ENCODE measurements at places on chromosomes 7 and 10.

DNA sequence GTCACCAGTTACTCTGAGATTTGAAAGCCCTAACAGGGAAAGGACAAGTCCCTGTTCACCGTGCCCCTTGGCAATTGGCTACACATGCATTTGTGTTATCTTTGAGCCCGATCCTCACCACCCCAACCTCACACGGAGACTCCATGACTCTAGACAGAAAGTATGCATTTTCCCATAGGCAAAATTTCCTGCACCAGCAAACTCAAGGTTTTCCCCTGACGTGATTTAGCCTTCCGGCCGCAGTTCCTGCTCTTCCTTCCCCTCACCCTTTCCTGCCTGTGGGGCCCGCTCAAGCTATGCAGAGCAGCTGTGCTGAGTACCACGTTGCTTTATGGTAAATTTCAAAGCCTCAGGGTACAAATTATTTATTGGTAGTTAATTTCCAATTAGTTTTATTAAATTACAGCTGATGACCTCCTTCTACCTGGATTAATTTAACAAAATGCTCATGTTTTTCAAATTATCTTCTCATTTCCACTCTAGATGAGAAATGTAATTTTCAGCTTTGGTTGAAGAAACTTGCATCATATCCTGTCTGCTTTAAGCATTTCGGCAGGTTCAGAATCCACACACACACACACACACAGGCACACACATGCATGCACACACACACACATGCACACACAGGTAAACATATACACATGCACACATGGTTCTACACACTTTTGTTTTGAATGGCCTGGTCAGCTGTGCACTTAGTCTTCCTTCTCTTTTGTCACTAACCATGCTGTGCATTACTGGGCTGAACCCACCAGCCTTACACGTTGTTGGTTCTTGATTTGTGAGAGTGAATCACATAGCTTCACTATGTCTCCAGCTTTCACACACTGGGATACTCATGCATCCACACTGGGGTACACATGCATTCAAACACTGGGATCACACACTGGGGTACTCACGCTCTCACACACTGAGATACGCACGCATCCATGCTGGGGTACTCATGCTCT, 283.1 kb upstream of the PITRM1 start:
- DNase-seq: no peak

GRCh38 chr10:82335831-82336230, 460.8 kb downstream of the NRG3 start:
- no peak for DNase-seq

DNA sequence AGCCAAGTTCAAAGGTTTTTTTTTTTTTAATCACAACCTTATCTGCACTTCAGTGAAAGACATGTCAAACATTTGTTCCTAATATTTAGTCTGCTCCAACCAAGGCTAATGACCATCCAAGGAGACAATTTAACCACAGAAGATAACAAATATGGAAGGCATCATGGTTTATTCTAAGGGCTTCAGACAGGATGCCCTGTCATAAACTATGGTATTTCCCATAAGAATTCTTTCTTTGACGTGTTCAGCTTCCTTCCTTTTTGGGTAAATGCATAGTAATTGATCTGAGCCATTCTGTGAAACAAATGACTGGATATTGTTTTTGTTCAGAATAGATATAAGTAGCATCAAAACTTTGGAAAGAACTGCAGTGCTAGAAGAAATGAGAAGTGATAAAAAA, 326.5 kb upstream of the AOAH start:
- no peak for DNase-seq

DNA sequence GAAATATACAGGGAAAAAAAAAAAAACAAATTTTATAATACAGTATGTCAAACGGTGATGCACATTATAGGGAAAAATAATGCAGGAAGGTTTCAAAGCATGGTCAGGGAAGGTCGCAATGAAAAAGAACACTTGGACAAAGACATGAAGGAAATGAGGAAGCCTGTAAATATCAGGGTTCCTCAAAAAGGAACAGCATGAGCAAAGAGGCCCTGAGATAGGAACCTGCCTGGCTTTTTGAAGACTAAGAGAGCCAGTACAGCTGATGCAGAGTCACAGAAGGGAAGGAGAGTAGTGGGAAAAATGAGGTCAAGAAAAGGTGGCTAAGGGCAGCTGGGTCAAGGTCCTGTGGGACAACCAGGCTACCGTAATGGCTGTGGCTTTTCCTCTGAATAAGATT, 1.9 kb downstream of the VPS41 start:
- DNase-seq: no peak

- no peak for DNase-seq
Observed at GRCh38 chr7:128189231-128189930, 51.7 kb upstream of the LEP start.

DNA sequence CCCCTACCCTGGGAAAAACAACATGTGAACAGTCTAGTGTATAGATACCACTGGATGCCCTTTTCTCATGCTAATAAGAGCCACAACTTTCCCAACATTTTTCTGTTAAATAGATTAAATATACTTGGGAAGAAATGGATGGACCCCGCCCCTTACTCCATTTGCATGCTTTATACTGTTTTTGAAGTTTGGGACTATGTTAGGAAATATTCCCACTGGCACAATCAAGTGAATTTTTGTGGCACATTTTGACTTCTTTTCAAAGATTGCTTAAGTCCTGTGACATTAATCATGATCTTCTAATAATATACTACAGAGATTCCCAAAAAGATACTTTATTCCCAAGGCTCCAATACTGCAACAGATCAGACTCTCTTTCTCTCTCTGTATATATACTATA, 216.6 kb downstream of the TWIST1 start:
- no peak for DNase-seq

DNA sequence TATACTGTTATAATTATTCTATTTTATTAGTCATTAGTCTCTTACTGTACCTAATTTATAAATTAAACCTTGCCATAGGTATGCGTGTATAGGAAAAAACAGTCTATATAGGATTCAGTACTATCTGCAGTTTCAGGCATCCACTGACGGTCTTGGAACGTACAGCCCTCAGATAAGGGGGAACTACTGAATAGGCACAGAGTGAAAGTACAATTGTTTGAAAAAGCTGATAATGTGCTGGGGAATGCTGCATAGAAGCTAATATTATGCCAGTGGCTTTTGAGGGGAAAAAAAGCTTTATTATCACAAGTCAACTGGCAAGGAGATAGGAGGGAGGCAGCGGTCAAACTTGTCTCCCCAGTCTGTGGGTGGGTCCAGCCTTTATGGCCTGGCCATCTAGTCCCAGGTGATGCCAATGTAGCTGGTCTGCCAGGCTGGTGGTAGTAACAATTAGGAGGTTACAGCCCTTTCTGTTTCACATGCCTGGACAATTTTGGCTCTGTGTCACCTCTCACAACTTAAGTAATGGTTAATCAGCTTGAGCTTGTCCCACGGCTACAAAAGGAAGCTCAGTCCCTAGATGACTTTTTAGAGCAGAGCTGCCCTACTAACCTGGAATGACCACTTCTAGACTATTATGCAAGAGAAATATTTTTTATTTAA, 8.3 kb upstream of the FMC1 start:
- DNase-seq: no peak

- no peak for DNase-seq
Observed at GRCh38 chr7:91020636-91021385, 243.4 kb upstream of the FZD1 start.

DNA sequence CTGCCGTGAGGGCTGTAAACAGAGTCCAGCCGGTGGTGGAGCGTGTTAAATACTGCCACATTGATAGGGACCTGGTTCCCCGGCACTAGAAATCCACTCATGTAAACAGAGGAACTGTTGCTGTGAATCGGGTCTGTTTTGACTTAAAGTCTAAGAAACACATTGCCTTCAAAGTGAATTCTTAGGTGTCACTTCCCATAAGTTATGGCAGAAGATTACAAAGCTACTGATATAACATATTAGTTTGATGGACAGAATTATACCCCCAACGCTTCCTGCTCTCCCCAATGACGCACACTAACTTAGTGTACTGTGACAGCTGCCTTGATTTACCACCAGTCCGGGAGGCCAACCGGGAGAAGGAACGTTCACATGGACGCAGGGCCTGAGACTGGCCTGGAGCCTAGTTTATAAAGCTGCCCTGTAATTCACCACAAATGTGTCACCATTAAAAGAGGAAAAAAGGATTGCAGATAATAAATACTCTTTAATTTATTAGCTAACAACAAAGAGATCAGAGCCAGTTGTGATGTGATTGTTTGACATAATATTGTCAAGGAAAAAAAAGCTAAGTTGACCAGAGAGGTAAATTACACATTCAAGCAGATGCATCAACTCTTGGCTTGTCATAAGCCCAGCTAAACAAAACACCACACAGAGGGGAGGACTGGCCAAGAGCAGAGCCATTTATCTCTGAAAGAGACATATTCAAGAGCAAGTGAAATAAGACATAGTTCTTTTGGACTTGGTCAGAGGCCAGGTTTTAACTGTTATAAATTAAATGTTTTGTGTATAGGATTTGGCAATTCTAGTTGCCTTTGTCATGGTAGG, 820.6 kb downstream of the LRMDA start:
- no peak for DNase-seq

DNA sequence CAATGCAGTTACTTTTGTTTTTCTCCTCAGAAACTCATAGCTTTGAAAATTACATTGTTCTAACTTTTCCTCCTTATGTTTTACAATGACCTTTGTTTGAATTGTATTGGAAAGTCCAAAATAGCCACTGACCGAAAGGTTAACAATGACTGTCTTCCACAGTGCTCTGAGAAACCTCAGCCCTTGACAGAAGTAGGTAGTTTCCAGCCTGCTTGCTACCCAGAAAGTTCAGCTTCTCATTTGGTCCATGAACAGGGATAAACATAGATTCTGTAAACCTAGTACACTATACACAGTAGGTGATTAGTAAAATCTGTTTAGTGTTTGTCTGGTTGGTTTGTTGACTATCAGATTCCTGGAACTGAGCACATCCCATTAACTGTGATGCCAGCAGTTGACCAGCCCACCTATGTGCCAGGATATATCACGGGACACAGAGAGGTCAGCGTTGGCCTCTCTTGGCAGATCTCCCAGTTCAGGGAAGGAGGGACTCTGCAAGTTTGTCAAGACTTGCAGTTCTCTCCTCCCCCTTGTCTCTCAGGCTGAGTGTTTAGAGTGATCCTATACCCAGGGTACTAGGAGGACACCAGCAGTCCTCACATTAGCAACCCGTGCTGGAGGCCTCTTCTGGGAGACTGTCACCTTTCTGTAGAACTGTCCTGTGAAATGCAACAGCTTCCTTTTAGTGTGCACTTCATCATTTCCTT, 297.6 kb downstream of the ARHGAP12 start:
- no peak for DNase-seq

DNA sequence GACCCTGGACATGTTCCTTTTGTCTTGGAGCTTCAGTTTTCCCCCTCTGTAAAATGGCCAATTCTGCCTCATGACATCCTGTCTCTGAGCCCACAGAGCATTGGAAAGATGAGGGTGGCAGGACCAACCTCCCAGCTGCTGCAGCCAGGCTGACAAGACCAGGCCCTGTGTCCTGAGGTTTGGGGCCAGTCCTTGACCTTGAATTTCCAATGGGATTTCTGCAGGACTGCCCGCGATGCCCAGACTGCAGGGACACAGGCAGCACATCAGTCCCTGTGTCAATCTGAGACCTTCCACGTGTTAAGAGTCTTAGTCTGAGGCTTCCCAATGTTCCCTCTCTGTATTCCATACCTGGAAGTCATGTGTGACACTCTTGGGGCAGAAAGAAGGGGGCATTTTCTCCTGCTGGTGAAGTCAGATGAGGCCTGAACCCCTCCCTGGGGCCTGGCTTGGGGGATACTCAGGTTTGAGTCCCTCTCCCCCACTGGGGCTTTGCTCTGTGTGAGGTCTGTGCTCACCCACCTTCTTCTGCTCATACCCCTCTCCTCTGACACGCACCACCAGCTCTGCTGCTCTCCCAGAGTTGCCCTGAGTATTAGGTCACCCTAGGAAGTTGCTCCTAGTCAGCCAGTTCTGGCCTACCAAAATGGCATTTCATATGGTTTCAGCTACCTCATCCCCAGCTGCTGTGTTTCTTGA, 79.2 kb downstream of the ADCY1 start:
- DNase-seq: no peak

GRCh38 chr7:71566991-71567390, 435.0 kb downstream of the GALNT17 start:
- no peak for DNase-seq

- peak; percentile 38 for DNase-seq
Observed at GRCh38 chr10:100654782-100655325, 90.5 kb upstream of the PAX2 start.

DNA sequence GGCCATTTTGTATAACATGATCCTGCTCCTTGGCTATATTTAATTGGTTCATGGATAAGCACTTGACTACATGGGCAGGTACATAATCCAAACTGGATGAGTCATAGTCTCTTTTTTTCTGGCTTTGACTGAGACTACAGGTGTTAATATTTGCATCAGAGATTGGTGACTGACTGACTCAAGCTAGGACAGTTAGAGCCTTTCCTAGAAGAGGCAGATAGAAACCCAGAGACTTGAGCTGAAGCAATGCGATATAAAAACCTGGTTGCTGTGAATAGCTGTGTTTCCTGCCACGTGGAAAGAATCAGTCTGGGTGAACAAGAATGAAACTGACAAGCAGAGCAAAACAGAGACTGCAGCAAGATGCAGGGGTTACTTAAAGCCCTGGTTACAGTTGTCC, 81.0 kb downstream of the SAMD9 start:
- peak; percentile 26 for DNase-seq

DNA sequence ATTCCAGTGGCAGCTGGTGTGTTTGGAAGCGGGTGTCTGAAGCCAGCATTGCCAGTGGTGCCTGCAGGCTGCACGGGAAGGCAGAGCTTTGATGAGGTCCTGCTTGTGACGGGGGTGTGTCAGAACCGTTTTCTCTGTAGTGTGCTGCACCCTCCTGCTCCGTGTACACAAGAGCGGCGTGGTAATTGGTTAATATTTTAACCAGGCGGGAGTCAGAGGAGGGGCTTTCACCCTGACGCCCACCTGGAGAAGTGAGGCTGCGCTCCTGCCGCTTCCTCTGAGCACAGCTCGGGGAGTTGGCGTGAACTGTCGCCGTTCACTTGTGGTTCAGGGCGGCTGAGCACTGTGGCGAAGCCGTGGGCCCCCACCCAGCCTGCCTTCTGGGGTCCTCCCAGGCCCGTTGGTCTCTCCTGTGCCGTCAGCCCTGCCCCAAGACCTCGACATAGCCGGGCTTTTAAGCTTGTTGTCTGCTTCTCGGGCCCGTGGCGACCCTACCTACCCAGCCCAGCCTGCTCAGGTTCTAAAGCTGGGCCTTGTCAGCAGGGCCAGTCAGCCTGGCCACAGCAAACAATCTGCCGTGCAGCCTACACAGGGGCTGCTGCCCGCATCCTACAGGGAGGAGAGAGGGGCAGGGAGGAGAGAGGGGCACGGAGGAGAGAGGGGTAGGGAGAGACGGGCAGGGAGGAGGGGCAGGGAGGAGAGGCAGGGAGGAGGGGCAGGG, 11.6 kb downstream of the NKX6-2 start:
- no peak for DNase-seq

DNA sequence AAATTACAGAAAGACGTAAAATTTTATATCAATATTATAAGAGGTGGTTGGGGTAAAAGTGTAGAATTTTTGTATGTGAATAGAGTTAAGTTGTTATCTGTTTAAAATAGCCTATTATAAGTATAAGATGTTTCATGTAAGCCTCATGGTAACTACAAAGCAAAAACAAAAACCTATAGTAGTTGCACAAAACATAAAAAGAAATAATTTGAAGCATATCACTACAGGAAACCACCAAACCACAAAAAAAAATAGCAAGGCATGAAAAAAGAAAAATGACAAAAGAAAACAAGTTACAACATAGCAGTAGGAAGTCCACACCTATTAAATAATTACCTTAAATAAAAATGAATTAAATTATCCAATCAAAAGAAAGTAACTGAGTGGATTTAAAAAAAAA, 12.4 kb upstream of the GSTK1 start:
- DNase-seq: no peak

GRCh38 chr7:135169141-135169963, 1.2 kb downstream of the CYREN start:
- no peak for DNase-seq
